ENCODE measurements at places on chromosomes 4 and X.

DNA sequence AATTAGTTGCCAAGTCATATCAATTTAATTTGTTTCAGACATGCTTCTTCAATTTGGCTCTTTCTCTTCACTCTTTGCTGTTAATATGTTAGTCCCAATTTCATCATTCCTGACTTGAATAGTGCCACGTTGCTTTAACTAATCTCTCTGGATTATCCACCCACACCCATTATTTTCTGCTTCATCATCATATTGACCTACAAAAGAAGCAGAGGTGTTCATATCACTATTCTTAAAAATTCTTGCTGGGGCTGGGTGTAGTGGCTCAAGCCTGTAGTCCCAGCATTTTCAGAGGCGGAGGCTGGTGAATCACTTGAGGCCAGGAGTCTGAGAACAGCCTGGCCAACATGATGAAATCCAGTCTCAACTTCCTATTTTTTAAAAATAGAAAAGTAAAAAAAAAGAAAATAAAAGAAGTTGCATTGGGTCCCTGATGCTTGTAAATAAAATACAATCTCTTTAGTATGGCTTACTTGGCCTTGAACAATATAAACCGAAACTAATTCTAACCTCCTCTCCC is 65.7 kb upstream of the KCNIP4 start:
- DNase-seq: no peak

GRCh38 chr4:1500231-1500965 is 94.2 kb upstream of the NKX1-1 start:
- peak; percentile 43 for DNase-seq

DNA sequence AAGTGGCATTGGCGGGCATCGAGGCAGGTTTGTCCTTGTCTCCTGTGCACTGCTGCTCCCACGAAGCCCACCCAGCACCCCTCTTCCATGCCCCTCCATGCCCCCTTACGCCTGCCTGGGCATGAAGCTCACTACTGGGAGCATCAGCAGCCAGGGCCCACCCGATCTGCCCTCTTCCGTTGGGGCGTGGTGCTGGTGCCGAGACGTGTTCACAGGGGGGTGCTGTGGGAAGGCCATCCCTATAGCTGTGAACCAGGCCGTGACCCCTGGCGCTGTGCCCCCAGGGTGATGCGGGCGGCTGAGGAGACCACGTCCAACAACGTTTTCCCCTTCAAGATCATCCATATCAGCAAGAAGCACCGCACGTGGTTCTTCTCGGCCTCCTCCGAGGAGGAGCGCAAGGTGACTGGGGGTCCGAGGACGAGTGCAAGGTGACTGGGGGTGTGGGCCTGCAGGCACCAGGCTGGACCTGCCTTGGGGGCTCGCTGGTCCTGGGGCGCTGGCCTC is 19.3 kb upstream of the ADD1 start:
- DNase-seq: peak; percentile 42

DNA sequence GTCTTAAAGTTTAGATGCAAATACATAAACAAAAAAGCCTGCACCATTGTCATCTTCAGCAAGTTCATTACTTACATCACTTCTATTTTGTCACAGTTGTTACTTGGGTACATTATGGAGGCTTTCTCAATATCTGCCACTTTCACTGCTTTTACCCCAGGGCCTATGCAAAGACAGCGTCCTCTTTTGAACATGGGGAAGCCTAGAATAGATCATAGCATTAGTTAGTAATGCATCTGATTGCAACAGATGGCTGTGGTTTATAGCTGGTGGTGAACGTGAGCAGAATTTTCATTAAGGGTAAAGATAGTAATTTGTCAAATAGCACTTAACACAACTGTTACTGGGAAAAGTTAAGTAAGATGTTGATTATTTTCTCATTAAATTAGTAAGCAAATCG is 729 bp downstream of the CXCL11 start:
- DNase-seq: no peak

DNA sequence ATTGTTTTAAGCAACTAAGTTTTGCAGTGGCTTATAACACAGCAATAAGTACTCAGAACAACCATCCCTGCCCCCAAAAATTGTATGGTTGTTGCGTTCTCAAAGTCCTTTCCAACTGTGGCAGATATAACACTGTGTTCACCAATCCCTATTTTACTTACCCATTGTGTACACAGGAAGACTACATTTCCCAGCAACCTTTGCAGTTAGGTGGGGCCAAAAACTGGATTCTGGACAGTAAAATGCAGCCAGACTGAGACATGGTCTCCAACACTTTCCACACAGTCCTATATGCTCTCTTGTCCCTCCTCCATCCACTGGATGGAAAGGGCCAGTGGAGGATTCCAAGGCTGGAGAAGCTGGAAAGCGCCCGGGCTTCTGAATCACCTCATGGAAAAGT is 523.6 kb downstream of the BCOR start:
- no peak for DNase-seq

DNA sequence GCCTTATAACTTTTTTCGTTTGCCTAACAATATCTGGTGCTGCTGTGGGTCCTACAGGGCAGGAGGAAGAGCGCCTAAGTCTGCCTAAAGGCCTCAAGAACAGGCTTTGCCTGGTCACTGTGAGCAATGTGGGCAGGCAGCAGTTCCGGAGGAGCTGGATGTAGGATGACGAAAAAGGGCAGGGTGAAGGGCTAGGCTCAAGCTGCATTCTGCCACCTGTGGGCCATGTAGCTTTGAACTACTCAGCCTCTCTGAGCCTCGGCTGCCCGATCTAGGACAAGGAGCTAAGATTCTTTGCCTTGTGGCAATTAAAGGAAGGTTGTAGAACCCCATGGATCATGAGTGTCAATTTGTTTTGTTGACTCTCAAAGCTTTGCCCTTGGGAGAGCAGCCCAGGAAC is 57.1 kb upstream of the MAMLD1 start:
- no peak for DNase-seq
